BE2C (cell line): ENCODE measurements at places on chromosomes 7 and 10.
A peak's percentile ranks its signal among the peaks of the same experiment; 100 is the strongest.

GRCh38 chr7:30584415-30584814 lies 10.3 kb upstream of the GARS1 start:
- no peak for DNase-seq

GRCh38 chr10:15603446-15604011 lies 116.2 kb downstream of the ITGA8 start:
- no peak for DNase-seq

- DNase-seq, result peak; percentile 86
Observed at GRCh38 chr7:102260856-102261255, 25.8 kb upstream of the SH2B2 start.

GRCh38 chr7:12229046-12229445 lies 18.0 kb downstream of the TMEM106B start:
- DNase-seq, result no peak

GRCh38 chr7:36357054-36357453 lies 32.6 kb upstream of the ANLN start:
- DNase-seq, result no peak

GRCh38 chr10:132575320-132576201 lies 38.0 kb downstream of the INPP5A start:
- no peak for DNase-seq

DNA sequence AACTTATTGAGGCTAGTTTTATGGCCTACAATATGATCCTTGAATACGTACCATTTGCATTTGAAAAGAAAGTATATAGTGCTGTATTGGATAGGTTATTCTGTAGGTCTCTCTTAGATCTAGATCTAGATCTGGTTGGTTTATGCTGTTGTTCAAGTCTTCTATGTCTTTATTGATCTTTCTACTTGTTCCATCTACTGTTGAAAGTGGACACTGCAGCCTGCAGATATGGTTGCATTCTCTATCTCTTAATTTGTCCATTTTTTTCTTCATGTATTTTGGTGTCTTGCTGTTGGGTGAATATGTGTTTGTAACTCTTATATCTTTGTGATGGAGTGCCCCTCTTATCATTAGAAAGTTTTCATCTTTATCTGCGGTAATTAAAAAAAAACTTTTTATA lies 139.4 kb upstream of the PCDH15 start:
- DNase-seq, result no peak

DNA sequence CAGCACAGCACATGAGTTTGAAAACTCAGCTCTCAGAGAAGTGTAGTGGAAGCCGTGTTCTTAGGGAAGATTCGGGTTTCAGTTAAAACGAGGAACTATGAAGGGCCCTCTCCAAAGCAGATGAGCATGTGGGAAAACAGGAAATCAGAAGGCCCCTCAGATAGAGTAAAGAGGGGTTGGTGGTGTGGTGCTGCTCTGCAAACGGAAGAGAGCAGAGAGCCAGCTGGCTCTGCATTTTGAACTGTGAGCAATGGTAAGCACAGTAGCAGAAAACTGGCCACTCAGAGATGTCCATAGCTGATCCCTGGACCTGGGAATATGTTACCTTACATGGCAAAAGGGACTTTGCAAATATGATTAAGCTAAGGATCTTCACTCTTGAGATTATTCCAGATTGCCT lies 27.9 kb upstream of the CUL1 start:
- DNase-seq, result no peak

GRCh38 chr7:57685418-57685817 lies 235.4 kb downstream of the ZNF716 start:
- no peak for DNase-seq

- DNase-seq, result no peak
Observed at GRCh38 chr7:89223900-89224395, 428.4 kb upstream of the TEX47 start.

DNA sequence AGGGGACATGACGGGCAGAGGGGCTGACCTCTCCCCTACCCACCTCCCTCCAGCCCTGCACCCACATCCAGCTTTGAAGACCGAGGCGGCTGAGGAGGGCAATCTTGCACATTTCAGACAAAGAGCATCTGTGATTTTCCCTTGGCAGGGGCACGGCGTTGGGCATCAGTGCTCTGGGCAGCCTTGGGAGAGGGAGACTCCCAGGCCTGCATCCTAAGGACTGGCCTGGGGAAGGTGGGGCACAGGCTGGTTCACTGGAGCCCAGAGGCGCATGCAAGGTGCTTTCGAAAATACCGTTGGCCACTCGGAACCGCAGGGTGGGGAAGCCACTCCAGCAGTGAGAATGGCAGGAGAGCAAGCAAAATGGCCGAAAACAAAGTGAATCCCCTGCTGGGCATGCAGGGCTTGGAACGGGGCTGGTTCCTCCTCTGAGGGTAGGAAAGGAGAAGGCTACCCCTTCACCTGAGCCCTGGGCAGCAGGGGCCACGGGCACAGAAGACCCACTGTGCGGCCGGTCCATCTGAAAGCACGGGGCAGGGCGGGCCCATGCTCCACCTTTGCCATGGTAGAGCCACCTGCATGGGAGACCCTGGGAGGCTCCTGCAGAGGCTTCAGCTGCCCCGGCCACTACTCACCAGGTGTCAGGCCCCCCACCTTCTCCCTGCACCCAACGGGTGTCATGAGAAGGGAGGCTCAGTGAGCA lies 49.8 kb downstream of the EBF3 start:
- no peak for DNase-seq

DNA sequence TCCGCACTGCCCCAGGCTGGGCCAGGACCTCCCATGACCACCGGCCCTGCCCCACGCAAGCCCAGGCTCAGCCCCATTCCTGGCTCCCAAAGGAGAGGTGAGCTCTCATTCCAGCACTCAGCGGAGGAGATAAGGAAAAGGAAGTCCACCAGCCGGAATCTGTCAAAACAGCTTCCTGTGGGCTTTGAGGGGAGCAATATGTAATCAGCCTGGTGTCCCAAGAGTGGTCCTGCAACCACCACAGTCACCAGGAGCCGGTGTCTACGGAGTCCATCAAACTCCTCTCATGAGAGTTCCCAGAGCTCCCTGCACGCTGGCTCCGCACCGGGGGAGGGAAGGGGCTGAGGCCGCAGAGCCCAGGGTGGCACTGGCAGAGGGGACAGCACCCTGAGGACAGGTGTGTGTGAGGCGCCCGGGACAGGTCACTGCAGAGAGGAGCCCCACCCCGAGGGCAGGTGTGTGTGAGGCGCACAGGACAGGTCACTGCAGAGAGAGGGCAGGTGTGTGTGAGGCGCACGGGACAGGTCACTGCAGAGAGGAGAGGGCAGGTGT lies 57.9 kb downstream of the STK32C start:
- no peak for DNase-seq

DNA sequence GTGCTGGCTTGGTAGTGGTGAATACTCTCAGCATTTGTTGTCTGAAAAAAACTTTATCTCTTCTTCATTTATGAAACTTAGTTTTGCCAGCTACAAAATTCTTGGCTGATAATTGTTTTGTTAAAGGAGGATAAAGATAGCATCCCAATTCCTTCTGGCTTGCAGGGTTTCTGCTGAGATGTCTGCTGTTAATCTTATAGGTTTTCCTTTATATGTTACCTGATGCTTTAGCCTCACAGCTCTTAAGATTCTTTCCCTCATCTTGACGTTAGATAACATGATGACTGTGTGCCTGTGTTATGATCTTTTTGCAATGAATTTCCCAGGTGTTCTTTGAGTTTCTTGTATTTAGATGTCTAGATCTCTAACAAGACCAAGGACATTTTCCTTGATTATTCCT lies 9.9 kb upstream of the MRPS33 start:
- DNase-seq, result no peak

DNA sequence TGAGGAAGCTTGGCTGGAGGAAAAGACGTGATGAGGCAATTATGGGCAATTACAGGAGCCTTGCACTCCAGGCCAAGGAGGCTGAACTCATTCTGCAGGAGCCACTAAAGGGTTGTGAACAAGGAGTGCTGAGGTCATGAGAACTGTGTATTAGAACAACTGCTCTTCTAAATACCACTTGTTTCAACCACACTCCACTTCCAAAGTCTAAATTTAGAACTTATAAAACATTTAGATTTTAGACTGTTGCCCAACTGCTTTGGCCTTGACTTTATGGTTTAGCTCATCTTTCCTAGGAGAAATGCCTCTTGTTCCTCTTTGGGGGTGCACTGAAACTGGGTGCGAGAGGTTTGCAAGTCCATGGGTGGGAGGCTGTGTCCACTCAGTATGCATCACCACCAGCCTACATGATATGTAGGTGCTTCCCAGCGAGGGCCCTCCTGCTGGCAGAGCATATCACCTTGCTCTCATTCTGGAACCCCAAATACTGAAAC lies 199.7 kb upstream of the AOAH start:
- DNase-seq, result no peak

DNA sequence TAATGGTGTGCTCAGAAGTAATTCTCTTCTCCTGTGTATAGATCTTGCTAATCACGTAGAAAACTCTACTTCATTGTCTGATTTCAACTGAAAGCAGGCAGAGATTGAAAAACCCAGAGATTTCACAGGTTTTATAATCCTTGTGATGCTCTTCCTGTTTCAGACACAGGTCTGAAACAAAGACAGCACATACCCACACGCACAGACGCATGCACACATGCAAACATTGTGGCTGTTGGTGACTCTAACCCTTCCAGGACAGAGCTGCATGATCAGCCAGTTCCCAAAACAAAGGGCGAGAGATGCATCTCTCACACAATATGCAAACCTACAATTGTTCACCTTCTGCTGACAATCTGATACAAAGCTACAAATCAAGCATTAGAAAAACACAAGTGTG lies 11.1 kb upstream of the TFEC start:
- no peak for DNase-seq

GRCh38 chr10:59970396-59971368 lies 64.3 kb upstream of the CCDC6 start:
- DNase-seq, result no peak

DNA sequence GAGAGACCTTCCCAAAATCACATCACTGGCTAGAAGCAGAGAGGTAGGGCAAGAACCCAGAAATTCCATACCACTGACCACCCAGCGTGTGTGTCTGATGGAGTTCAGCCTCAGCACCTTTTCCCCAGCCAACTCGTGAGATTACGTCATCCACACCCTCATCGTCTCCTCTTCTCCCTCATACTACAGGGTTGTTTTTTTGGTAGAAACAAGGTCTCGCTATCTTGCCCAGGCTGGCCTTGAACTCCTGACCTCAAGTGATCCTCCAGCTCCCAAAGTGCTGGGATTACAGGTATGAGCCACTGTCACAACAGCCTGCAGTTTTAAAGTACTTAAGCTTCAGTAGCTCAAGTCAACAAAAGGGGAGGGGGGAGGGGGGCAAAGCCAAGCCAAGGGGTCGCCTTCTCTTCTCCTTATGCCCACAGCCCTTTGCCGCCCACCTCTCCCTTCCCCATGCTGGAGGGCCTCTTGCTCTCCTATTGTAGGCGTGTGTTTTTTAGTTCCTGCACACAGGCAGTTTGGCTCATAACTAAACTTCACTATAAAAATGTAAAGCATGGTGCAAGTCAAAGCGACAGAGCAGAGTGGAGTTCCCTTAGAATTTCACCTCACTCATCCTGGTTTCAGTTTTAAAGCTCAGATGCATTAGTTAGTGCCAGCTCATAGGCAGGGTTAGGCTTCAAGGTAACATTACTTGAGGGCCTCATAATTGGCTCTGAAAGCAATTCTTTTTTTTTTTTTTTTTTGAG lies 5.2 kb upstream of the PRDX3 start:
- DNase-seq, result no peak

DNA sequence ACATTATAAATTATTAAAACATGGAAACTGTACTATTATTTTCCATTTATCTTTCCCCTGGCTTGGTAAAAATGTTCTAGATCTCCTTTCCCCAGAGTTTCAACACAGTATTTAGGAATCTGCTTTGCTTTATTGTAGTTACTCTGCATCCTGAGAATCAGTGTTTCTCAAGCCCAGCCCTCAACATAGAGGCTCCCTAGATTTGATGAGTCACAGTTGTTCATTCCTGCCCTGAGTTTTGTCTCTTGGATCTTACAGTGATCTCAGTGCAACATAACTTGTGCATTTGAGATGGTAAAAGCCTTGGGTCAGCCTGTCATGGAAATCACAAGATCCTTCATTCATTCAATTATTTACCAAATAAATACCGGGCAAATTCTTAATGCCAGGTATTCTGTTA lies 63.0 kb downstream of the VAX1 start:
- DNase-seq, result no peak

DNA sequence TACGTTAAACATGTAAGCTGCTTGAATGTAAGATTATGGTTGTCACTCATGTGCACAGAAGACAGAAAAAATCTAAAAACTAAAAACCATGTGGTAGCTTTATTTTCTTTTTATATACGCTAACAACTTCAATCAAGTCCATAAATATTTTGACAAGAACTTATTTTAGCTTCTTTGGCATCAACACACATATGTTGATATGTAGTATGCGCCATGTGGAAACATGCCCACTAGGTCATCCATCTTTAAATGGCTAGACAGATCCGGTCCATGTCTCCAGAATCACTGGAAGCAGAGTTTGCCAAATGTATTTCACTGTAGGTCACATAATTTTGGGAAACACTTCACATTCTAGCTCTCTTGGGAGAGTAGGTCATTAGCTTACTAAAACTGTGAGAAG lies 261.5 kb upstream of the IMMP2L start:
- DNase-seq, result no peak

- no peak for DNase-seq
Observed at GRCh38 chr10:130369645-130370381, 233.6 kb downstream of the GLRX3 start.

- no peak for DNase-seq
Observed at GRCh38 chr7:36287371-36288241, 102.1 kb upstream of the ANLN start.

DNA sequence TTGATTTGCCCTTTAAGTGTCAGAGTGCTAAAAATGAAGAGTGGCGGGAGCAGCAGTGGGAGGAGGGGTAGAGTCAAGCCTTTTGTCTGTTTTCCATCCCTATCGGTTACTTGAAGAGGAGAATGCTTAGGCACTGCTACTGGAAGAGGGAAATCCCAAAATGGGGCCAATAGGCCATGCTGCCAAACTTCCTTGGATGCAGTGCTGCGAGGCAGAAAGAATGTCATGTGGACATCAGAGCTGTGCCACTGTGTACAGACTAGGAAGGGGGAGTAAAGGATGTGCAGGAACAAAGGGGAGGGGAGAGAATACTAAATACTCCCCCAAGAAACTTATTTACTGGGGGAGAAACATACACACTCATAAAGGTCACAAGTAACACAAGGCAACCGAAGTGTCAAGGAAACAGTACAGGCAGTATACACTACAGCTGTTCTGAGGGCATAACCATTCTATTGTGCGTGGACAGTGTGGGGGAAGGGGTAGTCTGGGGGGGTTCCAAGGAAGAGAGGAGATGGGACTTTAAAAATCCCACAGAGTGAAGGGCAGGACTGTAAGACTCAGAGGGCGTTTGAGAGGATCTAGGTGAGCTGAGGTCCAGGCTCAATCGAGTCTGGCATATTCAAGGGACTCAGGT lies 228.7 kb upstream of the PLXNA4 start:
- DNase-seq, result no peak
